ENCODE measurements at places on chromosomes 5 and 9.

- no peak for DNase-seq
Observed at GRCh38 chr5:62340392-62340791, 34.4 kb downstream of the KIF2A start.

GRCh38 chr5:39674209-39675082 is 249.7 kb upstream of the DAB2 start:
- no peak for DNase-seq

DNA sequence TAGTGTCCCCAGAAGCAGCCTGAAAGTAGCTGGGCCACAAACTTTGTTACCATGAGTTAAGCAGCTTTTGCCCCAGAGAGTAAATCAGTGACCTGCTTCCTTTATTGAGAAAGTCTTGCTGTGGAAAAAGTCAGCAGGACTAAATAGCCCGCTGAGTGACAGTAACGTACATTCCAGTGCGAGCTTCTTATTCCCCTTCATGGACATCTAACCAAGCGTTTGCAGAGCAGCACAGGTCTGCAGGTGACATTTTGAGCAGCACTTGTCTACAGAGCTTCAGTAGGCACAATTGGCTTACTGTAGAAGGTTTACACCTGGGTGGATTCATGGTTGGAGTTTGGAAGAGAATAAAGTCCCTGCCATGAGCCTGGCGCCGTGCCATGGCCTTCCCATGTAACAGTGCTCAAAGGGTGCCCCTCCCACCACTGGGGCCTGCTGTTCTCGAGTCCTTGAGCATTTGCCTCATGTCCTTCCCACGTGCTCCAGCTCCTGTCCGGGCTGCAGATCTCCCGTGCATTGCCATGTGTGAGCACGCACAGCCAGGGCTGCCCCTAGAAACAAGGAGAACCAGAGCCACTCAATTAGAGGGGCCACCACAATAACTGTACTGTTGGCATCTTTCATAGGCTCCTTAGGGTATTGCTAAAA is 41.3 kb upstream of the GRHPR start:
- DNase-seq, result no peak

DNA sequence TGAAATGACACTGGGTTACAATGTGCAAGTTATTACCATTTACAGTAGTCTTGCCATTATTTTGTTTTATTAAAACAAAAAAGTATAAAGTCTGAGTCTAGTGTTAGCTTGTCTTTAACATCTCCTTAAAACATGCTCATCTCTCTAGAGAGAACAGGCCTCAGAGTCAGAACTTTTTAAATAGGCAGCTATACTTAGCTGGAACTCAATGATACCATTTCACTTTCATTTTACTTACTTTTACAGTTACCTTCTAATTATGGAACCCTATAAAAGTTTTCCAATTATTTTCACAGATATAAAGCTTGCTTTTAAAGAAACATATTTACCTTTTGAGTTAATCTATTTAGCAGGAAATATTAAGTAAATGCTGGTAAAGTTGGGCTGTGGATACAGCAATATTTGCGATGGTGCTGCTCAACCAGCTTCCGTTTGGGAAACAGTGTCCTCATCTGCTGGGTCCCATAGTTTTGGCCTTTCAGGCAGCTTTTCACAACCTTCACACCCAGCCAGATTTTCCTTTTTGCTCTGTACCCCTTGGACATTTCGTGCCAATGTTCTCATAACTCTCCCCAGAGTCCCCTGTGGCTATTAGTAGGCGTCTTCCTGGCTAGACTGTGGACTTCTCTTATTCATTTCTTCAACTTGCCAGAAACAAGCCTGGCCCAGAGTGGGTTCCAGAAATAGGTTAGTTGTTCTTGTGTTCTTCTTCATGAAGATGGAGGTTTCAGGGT is 36.3 kb upstream of the UBTD2 start:
- no peak for DNase-seq

- DNase-seq, result no peak
Observed at GRCh38 chr5:143197260-143197656, 206.2 kb downstream of the NR3C1 start.

DNA sequence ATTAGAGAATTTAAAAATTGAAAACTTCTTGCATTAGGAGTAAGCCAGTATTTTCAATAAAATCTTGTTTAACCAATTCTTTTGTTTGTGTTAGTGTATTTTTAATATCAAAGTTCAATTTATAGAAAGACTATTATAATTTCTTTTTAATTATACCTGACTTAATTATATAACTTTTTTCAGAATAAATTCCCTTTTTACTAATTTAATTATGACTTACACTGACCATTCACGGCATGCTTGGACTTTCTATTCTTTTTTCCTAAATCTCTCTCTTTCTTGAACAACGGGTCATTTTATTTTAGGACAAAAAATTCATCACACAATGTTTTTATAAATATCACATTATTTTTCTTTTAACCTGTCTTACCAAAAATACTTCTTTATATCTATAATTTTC is 555.3 kb upstream of the PTGER4 start:
- DNase-seq, result no peak

DNA sequence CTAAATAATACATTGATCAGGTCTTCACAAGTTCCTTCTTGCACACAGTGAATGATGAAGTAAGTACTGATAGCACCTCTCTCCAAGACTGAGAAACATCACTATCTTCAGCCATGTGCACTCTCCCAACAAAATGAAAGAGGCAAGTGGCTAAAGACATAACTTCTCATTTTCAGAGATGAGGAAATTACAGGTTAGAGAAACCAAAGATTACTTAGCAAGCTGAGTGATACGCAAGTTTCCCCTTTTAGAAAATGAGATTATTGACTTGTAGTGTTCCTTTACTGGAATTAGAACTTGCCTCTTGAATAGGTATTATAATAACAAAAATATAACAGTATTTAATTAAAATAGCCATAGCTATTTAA is 21.6 kb downstream of the CEMIP2 start:
- no peak for DNase-seq

DNA sequence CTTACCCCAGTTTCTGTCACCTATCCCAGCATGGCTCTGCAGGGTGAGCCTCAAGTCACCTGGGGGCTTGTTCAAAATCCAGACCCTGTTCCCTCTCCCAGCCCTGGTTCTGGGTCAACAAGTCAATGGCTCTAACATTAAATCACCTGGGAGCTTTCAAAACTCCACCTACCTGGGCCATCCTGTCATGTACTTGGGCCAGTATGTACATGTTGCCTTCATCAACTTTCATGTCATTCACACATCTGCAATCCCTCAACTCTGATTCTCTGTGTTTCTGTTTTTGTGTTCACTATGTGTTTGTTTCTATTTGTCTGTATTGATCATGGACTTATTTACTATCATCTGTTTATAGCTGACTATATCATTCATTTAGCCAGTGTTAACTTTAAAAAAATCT is 2.1 kb upstream of the SH3GLB2 start:
- no peak for DNase-seq

- DNase-seq, result no peak
Observed at GRCh38 chr5:3092664-3093063, 341.2 kb upstream of the IRX2 start.

GRCh38 chr9:75488719-75489110 is 400.4 kb downstream of the OSTF1 start:
- no peak for DNase-seq

DNA sequence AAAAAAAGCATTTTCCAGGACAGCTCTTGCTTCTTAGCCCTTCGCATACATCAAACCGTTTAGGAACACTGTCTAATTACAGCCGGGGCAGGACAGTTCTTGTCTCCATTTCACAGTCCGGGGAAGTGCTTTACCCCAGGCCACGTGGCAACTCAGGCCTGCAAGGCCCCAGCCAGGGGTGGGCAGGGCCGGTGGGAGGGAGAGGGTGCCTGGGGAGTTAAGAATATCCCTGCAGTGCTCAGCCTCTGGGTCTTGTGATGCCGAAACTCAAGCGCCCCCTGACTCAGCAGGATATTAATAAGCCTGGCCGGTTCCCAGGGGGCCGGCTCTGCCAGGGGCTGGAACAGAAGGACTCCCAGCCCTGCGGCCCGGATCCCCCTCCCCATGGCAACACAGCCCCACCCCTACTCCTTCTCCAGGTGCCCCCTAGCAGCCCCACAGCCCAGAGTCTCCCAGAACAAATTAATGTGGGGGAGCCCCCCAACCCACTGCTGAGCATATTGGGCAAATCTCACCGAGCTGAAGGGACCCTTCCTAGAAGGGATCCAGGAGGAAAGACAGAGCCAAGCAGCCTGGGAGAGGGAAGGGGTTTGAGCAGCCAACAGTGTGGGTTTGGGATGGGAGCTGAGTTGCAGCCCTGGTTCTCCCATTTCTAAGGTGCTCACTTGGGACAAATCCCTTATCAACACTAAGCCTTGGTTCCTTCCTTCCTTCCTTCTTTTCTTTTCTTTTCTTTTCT is 45.3 kb downstream of the PLPP7 start:
- DNase-seq, result no peak

GRCh38 chr9:4739587-4740387 is 1.2 kb downstream of the AK3 start:
- DNase-seq, result peak; percentile 27

- no peak for DNase-seq
Observed at GRCh38 chr5:177594071-177594470, 2.1 kb downstream of the TMED9 start.

DNA sequence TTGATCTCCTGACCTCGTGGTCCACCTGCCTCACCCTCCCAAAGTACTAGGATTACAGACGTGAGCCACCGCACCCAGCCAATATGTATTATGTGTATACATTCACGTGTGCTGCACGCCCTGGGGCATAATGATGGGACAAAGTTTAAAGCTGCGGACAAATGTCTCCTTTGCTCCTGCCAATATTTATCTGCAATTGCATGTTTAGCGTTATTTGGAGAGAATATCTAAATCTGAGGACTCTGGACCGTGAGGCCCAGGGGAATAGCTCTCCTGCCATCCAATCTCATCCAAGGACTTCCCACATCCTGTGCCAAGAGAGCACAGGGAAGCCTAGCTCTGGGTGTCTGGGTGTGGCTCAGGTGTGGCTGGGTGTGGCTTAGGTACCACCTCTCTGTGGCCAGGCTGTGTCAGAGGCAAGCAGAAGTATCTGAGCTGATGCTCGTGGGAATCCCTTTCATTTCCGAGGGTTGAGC is 6.9 kb upstream of the BOD1 start:
- DNase-seq, result no peak
